ENCODE measurements at places on chromosomes 3 and 15. TPM values are rescaled to one million over a fixed set of nuclear protein-coding genes. Genes with fewer than 3 reads are reported as not detected.

- DNase-seq, result no peak
These were observed 659.7 kb downstream of the GRM7 start for GRCh38 chr3:7520593-7520992.

- no peak for DNase-seq
These were observed 673.4 kb downstream of the MECOM start for GRCh38 chr3:168990134-168990533.

- no peak for DNase-seq
These were observed 39.0 kb downstream of the IFT57 start for GRCh38 chr3:108183181-108183580.

DNA sequence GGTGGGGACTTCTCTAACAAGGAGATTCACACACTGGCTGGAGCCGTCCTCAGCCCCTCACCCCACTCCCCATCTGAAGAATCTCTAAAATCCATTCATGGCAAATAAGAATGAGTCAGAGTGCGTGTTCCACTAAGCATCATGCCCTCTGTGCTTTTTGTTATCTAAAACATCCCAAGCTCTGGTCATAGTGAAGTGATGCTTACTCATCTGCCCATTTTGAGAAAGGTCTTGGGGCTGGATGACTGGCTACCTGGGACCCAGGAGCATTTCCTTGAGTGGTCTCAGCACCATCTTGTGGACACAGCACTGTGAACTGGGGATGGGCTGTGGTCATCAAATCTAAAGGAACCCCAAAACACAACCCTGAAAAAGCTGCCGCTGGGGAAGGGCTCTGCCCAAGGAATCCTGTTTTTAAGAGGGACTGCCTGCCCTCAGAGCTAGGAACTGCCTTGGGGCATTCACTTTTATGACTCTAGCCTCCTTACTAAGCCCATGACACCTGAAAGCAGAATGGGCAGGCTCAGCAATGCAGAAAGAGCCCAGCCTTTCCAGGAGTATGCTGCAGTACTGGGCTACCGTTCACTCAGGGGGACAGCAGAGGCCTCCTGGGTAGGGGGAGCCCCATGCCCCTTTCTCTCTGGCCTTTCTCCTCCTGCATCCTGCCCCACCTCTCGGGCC, 53.5 kb downstream of the ZBTB38 start:
- no peak for DNase-seq

DNA sequence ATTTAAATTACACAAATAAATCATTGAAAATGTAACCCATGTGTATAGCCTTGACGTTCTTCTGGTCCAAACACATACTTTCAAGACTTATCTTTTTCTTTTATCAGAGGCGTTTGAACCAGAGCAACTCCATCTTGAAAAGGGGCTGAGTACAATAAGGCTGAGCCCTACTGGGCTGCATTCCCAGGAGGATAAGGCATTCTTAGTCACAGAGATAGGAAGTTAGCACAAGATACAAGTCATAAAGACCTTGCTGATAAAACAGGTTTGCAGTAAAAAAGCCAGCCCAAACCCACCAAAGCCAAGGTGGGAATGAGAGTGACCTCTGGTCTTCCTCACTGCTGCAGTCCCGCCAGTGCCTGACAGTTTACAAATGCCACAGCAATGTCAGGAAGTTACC, 101.0 kb upstream of the IGSF10 start:
- DNase-seq, result no peak

DNA sequence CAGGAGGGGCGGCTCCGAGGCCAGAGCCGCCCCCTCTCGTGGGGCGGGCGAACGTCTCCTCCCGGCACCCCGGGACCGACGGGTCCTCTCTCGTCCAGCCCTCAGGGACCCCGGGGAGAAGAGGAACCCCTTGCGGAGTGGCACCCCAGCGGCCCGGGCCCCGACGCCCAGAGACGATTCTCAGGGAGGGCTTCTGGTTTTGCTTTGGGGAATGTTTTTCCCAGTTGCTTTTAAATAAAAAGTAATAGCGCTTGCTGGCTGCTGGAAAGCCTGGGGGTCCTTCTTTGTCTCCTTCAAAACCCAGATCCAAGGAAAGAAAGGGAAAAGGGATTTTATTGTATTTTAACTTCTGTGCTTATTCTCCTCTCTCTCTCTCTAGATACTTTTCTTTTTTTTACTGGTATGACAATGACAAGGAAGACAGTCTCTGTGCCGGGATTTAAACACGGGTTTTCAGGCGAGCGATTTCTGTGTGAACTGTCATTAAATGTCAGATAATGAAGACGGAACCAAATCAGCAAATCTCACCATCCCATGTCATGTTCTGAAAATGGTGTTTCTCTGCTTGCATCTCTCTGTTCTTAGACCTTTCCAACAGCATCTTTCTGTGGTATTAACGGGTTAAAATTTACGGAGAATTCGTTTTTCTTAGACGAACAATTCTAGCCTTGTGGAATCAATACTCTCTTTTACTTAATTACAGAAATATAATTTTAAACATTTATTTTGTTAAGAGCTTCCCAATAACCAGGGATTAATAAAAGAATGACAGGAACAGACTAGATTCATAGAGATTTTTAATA, 530 bp upstream of the PCOLCE2 start:
- DNase-seq, result no peak

GRCh38 chr3:385151-385550, 188.6 kb downstream of the CHL1 start:
- no peak for DNase-seq

GRCh38 chr3:147914532-147914931, 505.4 kb downstream of the ZIC1 start:
- DNase-seq, result no peak

GRCh38 chr3:177615015-177615414, 417.7 kb upstream of the TBL1XR1 start:
- DNase-seq, result no peak

GRCh38 chr3:188137051-188137450, 16.9 kb upstream of the LPP start:
- DNase-seq, result no peak

DNA sequence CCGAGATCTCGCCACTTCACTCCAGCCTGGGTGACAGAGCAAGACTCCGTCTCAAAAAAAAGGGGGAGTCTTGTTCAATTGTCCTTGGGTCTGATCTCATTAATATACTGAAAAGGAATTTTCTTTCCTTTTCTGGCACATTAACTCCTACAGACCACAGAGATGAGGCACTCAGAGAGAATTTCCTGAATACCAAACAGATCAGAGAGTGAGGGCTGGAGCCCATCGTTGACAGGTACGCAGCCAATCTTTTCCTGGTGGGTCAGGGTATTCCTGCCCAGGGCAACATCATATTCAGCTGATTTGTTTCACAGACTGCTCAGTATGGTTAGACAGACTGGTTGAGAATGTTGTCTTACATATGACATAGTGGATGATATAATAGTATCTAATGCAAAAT, 82.8 kb upstream of the TNFSF10 start:
- no peak for DNase-seq

DNA sequence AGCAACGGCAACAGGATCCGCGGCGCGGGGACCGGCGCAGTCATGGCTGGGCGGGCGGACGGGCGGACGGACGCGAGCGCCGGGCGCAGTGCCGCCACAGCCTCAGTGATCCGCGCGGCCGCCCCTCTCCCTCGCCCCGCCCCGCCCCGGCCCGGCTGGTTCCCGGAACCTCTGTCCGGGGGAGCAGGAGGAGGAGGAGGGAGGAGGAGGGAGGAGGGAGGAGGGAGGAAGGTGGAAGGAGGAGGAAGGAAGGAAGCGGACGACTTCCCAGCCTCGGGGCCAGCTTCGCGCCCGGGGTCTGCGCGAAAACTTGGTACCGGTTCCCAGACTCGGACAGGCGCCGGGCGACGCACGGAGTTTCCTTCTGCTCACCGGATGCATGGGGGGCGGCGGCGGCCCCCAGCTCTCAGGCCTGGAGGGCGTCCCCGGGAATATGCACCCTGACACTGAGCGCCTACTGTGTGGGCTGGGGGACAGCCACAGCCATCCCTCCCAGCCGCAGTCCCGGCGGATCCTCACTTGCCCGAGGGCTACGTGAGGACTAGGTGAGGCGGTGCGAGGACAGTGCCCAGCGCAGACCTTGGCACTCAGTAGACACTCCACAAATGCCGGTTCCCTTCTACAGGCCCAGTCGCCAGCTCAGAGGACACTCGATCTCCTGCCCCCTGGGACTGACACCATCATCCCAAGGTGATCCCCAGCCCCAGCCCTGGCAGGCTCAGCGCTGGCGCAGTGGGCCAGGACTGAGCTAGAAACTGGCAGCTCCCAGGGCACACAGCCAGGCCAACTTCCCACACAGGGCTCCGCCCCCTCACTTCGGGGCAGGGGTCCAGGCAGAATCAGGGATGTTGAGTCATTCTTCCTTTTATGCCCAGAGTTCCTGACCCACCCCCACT, at the start of gene SHISA5:
SHISA5 (minus strand) TSS at position 124 of the 896 bp plus-strand sequence; CDS start at position 44, 80 bp downstream.
- DNase-seq, result peak; percentile 40

DNA sequence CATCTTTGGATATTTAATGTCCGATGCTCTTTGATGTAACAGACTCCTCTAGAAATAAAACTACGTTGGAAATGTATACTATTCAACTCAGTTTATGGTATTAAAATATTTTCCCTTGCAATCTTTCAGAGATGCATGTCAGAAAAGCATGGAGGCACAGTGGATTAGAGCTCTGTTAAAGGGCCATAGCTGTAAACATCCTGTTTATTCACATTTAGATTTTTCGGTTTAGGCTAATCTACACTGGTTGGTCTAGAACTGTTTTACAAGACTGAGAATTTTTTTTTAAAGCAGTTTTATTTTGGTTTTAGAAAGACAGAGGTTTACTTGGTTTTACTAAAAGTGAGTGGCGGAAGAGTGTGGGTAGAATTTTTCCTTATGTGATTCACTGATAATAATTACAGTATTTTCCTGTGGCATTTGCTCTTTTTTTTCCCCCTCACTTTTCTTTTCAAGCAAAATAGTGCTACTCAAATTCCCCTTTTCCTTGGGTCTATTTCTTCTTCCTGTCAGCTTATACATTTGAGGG, 132.1 kb downstream of the IL1RAP start:
- no peak for DNase-seq

DNA sequence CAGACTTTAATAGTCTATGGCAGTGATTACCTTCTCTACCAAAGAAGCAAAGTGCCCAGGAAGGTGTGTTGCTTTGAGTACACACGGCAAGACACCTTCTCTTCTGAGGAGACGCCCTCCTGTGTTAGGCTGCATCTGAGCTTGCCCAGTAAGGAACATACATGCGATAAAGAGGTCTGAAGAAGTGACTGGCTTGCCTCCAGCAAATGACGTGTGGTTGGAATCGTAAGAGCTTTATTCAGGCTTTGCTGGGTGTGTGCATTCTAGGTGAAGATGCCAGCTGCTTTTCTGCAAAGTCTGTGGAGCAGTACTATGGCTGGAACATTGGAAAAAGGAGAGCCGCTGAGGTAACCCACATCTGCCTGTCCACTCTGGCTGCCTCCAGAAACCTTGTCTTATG, 22.4 kb downstream of the MAP6D1 start:
- DNase-seq, result no peak

DNA sequence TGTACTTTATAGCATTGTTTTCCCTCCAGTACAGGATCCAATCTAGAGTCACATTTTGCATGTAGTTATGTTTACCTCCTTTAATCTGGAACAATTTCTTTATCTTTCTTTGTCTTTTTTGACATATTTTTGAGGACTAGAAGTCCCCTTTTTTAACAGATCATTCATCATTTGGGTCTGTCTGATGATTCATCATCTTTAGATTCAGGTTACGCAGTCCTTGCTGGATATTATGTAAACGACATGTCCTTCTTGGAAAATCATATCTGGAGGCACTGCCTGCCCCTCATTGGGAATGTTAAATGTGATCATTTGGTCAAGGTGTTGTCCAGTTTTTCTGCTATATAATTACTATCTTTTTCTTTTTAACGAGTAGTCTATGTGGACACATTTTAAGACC, 18.3 kb downstream of the TGM4 start:
- DNase-seq, result no peak

- DNase-seq, result peak; percentile 88
These were observed 4.2 kb downstream of the SEMA3B start for GRCh38 chr3:50272911-50273688.

- no peak for DNase-seq
These were observed 229.9 kb downstream of the THRB start for GRCh38 chr3:24264748-24265158.

DNA sequence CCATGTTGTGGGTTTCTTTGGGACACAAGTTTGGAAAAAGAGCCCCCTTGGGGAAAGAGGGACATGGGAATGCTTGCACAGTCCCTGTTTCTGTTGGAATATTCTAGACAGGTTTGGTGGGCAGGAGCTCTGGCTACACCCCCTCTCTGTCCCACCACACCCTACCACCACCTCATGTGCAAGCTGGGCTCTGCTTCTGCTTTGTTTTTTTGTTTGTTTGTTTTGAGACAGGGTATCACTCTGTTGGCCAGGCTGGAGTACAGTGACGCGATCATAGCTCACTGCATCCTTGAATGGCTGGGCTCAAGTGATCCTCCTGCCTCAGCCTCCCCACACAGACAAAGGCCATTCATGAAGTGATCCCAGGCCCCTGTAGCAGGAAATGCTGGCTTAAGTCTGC, 56.9 kb upstream of the FGD5 start:
- no peak for DNase-seq

- no peak for DNase-seq
These were observed 52.9 kb upstream of the BCL6 start for GRCh38 chr3:187798126-187798525.

DNA sequence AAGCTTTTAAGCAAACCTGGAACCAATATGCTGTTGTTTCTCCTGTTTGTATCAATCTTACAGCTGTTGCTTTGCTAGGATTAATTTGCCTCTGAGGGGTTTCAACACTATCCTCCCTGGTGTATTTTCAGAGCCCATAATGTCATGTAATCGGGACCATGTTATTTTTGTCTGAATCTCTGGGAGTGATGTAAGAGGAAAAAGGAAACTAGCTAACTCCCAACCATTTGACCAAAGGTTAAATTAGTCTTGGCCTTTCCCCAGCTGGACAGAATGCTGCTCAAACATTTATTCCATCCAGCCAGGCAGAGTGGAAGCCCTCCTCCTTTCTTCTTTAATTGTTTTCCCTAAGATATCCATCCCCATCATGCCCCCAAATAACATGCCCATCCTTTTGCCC, 142.2 kb downstream of the ALDH1A2 start:
- no peak for DNase-seq

- no peak for DNase-seq
These were observed 13.2 kb upstream of the EDC3 start for GRCh38 chr15:74709011-74709410.

Gene PAK6
- total RNA-seq, result 0.28 TPM

Gene SLC24A5
- total RNA-seq, result not detected

Gene ERC2
- total RNA-seq, result not detected

Gene C3orf49
- not detected for total RNA-seq

Gene GRM2
- total RNA-seq, result 0.84 TPM

Gene RPL35A
- total RNA-seq, result 1,606 TPM

Gene CPNE4
- not detected for total RNA-seq

Gene MAP6D1
- total RNA-seq, result 1.4 TPM

Gene HTR3E
- total RNA-seq, result not detected
